EL (cell line): ENCODE measurements at places on chromosomes 11 and 22.

DNA sequence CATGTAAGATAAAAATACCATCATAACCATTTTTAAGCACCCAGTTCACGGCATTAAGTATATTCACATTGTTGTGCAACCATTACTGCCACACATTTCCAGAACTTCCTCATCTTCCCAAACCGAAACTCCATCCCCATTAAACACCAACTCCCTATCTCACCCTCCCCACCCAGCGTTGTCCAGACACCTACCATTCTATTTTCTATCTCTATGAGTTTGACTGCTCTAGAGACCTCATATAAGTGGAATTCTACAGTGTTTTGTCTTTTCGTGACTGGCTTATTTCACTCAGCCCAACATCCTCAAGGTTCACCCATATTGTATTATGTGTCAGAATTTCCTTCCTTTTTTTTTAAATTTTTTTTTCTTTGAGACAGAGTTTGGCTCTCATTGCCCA is 45.2 kb downstream of the PPFIA1 start:
- no peak for DNase-seq

- no peak for DNase-seq
These were observed 21.0 kb downstream of the PPIL2 start for GRCh38 chr22:21686634-21687393.

- no peak for DNase-seq
These were observed 188.0 kb upstream of the NCAM1 start for GRCh38 chr11:112773264-112773663.

DNA sequence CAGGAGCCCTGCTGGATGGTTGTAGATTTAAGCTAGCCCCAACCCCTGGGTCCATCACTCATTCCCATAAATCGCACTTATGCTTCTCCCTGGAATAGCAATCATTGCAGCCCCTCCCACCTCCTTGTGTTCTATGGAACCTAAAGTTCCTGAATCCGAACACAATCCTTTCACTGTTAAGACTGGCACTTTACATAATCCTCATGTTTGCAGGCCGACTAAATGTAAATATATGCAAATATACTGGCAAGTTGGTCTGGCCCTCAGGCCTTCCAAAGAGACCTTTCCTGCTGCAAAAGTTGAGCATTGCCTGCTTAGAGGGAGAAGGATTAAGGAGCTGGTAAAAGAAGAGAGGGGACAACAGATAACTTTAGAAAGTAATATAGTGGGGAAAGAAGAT is 892.9 kb downstream of the OPCML start:
- DNase-seq, result no peak

GRCh38 chr22:29115682-29116288 is 43.0 kb downstream of the KREMEN1 start:
- DNase-seq, result no peak

DNA sequence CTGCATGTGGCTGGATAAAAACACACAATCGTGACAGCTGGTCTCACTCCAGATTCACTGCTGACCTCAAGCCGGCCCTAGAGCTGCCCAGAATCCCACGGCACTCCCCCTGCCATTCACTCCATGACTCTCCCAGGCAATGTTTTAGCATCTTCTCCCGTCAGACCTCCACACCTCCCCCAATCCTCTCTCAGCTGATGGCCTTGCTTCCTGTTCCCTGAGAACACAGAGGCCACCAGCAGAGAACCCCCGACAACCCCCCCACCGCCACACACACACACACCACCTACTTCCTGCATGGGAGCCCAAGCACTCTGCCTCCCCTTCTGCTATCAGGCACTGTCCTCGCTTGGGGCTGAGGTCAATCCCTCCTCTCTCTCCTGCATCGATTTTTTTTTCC is 9.3 kb downstream of the TNKS1BP1 start:
- peak; percentile 18 for DNase-seq

GRCh38 chr22:25110846-25111578 is 88.6 kb upstream of the CRYBB3 start:
- DNase-seq, result peak; percentile 68

DNA sequence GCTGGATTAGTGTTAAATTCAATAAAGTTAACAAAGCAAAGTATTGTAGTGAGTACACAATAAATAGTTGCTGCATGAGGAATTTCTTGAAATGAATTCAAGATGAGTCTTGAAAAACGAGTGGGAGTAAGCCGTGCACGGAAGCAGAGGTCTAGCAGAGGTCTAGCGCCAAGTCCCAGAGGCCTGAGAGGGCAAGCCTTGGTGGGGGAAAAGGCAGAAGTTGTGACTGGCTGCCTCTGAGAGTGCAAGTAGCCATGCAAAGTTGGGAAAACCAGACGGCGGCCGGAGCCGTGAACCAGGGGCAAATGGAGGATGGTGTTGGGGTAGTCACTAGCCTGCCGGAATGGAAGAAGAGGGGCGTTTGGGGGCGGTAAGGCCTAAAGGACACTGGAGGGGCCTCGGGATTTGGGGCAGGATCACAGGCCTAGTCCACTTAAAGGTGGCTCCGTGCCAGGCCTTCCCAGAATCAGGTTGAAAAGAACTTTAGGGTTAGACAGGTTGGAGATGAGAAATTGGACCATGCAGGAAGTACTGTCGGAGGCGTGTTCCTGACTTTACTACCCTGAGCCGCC is 379 bp upstream of the SLC3A2 start:
- DNase-seq, result peak; percentile 83

DNA sequence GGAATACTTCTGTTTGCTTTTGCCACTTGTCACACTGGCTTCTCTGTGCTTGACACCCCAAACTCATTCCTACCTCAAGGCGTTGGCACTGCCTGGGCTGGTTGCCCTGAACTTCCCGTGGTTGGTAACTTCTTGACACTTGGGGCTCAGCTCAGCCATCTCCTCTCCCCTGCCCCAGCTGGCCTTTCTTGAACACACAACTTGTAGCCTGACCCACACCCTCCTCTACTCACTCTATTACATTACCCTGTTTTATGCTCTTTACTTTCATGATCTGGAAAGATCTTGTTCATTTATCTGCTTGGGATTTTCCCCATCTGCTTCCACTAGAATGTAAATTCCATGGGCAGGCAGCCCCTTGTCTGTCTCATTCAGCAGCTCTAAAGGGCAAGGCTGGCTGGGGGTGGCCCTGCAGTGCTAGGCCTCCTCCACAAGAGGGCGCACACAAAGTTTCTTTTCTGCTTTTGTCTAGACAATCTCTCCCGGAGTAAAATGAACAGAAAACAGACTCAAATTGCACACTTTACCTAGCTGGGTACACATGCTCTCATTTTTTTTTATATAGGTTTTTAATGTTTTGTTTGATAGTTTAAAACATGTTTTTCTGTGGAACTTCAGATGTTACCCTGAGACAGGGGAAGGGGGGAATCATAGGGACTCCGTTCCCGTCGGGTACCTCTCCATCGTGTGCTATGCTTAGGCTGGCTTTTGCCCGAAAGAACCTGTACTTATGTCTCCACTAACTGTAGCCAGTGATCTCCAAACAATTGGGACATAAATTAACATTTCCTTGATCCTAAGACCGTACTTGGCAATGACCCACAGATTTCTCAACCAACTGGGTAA is 16.4 kb upstream of the MRGPRX2 start:
- DNase-seq, result peak; percentile 55

- DNase-seq, result no peak
These were observed 53.3 kb downstream of the WNT11 start for GRCh38 chr11:76152741-76153570.

GRCh38 chr11:44760917-44761550 is 34.3 kb downstream of the TSPAN18 start:
- DNase-seq, result peak; percentile 84

GRCh38 chr11:10622957-10623791 is 54.7 kb upstream of the LYVE1 start:
- DNase-seq, result no peak

DNA sequence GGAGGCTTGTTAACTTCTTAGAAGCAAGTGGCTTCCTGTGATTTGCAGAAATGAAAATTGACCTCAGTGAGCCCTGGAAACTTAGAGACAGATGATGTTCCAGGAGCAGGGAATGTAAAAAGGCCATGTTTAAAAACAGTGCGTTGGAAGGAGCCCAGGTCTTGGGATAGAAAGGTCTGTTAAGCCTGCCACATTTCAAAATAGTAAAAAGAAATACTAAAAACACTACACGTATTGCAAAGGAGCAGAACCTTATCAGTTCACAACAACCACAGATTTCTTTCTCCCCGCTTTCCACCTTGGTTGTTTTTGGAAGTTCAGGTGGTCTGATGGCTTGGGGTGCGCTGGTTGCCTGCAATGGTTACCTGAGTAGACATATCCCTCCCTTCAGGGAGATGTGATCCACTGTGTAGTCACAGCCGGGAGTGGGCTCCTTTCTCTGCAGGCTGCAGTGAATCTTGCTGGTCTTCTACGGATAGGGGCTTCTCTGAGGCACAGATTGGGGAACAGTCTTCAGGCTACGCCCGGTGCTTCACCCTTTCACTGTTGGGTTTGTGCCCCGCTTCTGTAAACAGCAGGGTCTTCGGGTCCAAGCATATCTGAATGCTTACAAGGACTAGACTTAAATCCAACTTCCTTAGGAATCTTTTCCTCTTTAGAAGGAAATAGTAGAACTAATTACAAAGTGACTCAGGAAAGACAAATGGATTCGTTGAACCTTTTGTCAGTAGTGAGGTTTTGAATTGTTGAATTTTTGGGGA is 1.9 kb downstream of the TEAD1 start:
- DNase-seq, result peak; percentile 52

DNA sequence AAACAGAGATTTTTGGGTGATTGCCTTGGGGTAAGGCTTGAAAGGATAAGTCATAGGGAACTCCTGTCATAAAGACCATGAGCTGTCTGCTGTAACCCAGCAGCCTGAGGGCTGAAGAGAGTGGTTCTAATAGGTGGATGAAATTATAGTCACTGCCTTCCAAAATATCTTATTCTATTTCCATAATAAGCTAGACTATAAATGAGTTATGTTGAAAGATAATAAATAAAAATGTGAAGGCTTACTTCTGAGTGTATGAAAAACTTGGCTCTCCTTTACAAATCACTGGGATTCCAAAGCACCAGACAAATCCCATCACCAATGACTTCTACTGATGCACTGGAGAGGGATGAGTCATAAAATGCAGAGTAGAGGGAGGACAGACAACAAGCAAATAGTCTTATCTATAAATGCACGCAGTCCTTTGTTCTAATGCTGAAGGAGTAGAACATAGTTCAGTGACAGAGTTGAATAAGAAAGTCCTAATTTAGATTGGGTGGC is 775.0 kb upstream of the LRRC4C start:
- DNase-seq, result peak; percentile 1

GRCh38 chr11:13216019-13216710 is 61.4 kb upstream of the BMAL1 start:
- DNase-seq, result peak; percentile 99
